ENCODE measurements at places on chromosomes 11 and 22.

DNA sequence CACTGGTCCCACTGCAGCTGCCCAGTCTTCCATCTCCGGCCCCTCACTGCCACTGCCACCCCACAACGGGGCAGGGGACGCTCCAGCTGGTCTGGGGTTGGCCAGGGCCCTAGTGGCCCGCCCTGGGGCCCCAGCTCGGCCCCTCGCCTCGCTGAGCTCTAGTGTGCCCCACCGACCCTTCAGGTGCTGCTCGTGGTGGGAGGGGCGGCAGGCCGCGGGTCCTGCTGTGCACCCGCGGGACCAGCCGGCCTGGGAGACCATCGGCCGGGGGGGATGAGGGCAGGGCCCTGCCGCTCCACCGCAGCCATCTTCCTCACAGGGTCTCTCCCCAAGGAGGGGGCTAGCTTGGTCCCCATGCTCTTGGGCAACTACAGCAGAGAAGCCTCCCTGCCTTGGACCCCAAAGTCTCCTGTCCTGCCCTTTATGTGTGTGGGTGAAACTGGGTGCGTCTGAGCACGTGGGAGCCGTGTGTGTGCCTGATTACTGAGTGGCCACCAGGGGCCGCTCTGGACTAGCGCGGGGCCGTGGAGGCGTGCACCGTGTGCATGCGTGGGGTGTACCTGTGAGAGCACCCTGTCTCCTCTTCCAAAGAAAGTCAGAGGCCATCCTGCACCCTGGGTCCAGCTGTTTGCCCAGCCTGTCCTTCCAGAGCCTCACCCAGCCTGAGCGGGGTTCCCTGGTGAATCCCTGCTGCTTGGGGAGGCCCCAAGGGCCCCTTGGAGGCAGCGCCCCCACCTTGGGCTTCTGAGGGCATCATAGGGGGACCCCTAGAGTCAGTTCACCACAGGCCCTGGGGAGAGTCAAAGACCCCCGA, 6.0 kb upstream of the ACR start:
- no peak for DNase-seq

DNA sequence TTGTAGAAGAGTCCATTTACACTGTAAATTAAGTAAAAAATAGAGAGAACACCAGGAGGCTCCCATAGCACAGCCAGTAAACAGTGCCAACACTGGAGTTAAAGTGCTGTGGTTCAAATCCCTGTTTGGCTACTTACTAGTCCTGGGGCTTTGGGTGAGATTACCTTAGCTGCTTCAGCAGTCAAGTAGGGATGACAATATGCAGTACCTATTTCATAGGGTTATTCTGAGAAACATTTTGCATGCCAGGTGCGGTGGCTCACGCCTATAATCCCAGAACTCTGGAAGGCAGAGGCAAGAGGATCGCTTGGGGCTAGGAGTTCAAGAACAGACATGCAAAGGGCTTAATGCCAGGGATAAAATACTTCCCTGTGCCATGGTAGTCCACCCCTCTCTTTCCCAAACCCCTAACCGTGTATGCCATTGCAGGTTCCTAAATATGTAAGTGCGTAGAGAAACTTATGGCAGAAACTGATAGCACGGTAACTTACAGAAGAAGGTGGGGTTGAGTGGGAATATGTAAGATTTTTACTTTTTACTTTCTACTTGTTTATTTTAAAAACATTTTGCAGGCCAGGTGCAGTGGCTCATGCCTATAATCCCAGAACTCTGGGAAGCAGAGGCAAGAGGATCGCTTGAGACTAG, 86.4 kb upstream of the PICALM start:
- DNase-seq: no peak

GRCh38 chr22:47270463-47271135, 508.1 kb downstream of the TBC1D22A start:
- DNase-seq: no peak

GRCh38 chr11:128047026-128047425, 540.3 kb downstream of the ETS1 start:
- DNase-seq: no peak

DNA sequence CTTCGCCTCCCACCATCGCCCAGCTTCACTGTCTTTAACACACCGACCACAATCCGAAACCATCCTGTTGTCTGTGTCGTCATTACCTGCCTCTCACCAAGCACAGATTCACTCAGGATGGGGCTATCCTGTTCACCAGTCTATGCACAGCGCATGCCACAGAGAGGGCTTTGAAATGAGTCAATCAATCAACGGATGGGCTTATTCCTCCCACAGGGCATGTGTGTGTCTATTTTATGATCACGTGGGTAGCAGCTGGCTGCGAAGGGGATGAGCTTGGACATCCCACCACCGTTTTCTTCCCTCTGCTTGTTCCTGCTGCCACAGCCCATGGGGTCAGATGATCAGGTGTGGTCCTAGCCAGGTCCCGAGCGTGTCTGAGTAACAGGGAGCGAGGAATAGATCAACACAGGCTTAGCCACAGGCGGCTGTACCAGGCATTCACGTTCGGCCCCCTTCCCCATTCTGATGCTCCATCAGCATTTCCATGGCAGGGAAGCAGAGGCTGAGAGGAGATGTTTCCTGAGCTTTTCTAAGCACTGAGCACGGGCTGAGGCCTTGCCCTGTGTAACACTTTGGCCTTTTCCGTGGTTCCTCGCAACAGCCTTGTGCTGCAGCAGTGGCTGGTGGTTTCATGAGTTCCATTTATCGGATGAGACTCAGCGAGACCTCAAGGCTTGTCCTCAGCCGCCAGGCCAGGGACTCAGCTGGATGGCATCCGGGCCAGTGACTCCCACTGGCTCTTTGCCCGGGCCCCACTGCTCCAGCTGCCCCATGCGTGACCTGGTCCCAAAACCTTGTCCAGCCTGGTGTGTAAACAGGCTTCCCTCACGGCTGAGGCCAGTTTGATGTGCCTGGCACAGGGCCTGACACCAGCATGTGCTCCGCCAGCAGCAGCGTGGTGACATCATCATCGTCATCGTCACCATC, 48.1 kb upstream of the FGF3 start:
- DNase-seq: no peak

- DNase-seq: no peak
These were observed 23.4 kb upstream of the PPARA start for GRCh38 chr22:46126853-46127385.

GRCh38 chr11:118321386-118322082, 17.0 kb downstream of the CD3E start:
- DNase-seq: no peak

- DNase-seq: peak; percentile 63
These were observed 907 bp downstream of the SERPINH1 start for GRCh38 chr11:75562836-75563484.

GRCh38 chr11:17414317-17414737, 25.9 kb upstream of the KCNJ11 start:
- DNase-seq: no peak

DNA sequence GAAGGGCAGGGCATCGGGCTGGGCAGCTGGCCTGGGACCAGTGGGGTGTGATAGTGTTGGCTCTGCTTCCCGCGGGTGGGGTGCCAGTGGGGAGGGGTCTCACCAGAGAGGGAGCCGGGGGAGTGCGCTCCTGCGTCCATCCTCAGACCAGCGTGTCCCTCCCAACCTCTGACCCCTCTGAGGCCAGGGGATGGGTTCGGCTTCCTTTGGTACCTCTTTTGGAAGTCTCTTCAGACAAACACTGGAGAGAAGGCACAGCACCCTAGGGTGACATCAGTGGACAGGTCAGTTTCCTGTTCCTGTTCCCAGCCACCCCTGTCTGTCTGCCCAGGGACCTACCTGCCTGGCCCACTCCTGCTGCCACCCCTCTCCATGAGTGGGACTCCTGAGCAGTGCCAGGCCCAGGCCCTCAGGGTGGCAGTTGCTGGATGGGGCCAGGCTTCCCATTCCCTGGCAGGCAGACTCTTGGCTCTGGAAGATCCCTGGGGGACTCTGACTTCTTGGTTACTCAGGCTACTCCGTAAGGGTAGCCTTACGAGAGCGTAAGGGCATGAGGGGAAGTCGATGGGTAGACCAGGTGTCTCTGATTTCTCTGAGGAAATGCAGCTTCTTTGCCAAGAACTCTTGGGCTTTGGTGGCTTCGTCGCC, 2.6 kb downstream of the TAGLN start:
- DNase-seq: peak; percentile 55

GRCh38 chr22:46739094-46739870, 1.2 kb upstream of the CERK start:
- peak; percentile 77 for DNase-seq

DNA sequence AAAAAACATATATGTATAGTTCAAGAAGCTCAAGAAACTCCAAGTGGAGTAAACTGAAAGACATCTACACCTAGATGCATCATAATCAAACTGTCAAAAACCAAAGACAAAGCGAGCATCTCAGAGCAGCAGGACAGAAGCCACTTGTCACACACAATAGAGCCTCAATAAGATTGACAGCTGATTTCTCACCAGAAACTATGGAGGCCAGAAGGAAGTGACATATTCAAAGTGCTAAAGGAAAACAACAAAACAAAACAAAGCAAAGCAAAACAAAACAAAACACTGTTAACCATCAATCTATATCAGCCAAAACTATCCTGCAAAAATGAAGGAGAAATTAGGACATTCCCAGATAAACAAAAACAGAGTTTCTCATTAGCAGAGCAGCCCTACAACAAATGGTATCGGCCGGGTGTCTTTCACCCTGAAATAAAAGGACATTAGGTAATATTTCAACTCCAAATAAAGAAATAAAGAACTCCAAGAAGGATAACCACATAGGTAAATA, 65.8 kb upstream of the SEPTIN5 start:
- DNase-seq: no peak

Data from heart left ventricle (tissue), 16 donors.